ENCODE measurements at places on chromosomes 4 and X.

DNA sequence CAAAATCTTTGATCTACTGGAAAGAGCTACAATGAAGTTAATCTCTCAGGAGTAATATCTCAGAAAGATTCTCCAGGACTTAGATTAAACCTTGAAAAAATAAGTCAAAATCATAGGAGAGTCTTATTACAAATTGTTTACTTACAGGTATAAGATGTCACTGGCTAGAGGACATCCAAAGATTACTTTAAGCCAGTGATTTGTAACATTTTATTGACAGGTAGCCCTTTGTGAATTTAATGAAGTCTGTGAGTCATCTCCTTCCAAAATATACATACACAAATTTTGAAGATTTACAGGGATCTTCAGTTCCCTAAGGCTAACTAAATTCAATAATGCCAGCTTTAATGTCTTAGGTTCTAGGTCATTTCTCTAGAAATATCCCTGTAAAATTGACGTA, 359.7 kb downstream of the EPHA5 start:
- DNase-seq = no peak

DNA sequence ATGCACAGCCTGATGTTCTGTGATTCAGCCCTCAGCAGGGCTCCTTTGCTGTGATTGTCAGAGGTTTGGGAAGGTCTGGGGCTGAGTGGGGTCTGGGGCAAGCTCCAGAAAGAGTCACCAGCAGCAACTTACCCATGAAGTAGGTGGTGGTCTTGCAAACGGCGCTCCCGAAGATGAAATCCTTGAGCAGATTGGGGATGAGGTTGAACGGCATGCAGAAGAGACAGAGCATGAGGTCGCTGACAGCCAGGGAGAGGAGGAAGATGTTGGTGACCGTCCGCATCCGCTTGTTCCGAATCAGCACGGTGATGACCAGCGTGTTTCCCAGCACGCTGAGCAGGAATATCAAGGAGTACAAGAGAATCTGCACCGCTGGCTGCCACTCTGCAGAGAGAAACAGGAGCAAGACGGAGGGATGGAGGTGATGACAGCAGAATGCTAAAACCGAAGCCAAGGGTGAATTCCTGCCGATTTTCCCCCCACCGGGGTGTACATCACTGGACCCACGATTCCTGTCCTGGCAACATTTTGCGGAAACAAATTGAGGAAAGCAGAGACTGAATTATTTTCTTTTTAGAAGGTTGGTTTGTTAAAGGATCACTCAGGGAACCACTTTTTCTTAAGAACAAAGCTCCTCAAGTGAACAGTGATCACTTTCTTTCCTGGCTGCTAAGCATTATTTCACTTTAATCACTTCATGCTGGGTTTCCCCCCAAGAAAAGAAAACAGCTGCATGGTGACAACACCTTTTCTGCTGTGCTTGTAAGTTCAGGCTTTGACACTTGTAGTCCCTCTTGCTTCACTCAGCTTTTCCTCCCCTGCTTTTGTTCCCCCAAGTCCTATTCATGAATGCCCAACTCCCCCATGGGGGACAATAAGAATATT, 941 bp downstream of the CCKAR start:
- no peak for DNase-seq

GRCh38 chr4:60589425-60589824, 610.7 kb upstream of the ADGRL3 start:
- DNase-seq = no peak

DNA sequence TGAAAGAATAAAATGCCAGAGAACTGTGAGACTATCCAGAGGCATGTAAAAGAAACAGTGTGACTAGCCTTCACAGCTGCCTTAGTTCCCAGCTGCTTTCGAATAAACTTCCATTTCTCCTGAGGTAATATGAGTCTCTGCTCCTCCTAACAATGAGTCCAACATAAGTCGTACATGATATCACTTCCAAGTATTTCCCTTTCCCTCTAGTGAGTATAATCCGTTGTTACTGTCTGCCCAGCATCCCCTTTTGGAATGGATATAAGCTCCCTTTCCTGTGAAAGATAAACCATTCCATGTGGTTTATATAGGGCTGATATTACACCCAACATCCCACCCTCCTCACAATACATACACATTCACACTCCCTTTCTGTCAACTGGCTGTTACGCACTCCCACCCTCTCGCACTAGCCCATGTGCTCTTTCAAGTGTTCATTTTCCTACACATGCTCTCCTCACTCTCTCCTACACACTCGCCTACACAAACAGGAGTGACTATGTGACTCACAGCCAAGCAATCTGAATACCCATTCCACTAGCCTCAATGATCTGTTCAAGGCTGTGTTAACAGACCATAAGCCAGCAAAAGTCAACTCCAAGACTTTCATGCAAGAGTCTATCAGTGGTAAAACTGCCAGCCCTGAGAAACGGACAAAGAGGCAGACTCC, 5.0 kb downstream of the NAF1 start:
- DNase-seq = peak; percentile 16

GRCh38 chr4:112753333-112753732, 116.4 kb downstream of the LARP7 start:
- no peak for DNase-seq

DNA sequence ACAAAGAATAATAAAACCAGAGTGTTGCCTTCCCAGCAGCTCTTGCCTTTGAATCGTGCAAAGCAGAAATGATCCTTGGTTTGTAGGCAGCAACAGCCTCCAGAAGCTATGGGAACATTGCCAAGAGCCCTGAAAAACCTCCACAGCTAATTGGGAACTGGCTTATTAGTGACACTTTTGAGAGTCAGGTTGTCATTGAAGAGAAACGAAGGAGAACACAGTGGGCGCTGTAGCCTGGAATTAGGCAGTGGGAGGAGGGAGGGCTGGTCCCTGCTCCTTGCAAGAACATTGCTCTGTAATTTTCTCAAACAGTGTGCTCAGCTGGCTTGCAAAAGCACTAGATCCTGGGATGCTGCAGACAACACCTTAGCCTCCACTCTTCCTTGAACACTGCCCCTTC, 331.5 kb upstream of the EMCN start:
- DNase-seq = no peak

GRCh38 chr4:35963974-35964515, 280.3 kb downstream of the ARAP2 start:
- DNase-seq = no peak

- DNase-seq = no peak
Observed at GRCh38 chrX:51837921-51838320, 55.5 kb upstream of the MAGED1 start.

GRCh38 chrX:71945237-71945805, 34.7 kb downstream of the NHSL2 start:
- DNase-seq = no peak

DNA sequence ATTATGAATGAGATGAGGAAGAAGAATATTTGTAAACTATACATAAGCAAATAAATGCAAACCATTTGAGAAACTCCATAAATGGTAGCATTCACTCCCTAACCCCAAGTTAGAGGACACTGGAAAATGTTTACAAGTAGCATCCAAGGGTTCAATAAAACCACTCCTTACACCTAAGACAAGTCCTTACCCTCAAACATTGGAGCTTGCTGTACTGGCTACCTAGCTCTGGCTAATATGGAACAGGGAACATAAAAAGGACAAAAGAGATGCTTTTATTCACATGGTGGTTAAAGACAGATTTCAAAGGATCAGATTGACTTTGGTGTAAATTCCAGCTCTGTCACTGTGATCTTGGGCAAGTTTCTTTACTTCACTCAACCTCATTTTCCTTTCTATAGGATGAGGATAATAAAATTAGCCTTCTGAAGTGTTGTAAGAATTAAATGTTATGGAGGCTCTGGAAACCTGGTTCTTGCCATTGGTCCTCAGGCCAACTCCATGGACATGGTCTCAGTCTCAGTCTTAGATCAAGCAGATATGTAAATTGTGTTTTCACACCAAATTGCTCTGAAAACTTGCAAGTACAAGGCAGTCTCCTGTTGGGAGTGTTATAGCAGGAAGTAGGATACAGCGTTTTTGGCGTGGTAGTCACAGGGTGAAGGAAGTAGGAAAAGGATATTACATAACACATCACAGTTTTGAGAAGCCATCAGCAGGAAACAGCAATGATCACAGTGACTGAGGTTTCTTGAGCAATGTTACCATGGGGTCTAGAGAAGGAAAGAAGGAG, 3.3 kb downstream of the CXCL1 start:
- no peak for DNase-seq

DNA sequence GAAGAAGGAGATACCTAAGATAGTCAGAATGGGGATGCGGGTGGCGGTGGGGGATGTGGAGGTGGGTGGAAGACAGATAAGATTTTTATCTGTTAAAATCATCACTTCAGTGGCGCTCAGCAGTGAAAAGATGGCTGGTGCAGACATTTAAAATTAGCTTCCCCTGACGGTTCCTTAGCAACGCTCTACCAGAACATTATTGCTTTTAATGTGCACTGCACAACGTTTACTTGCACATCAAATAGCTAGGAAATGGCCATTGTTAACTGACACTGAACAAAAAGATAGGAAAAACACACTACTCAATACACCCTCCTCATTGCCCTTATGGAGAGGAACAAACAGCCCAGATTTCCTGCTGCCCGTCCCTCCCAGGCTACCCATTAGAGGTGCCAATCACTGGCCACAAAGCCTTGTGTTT, 61.0 kb upstream of the FTHL17 start:
- DNase-seq = peak; percentile 9

DNA sequence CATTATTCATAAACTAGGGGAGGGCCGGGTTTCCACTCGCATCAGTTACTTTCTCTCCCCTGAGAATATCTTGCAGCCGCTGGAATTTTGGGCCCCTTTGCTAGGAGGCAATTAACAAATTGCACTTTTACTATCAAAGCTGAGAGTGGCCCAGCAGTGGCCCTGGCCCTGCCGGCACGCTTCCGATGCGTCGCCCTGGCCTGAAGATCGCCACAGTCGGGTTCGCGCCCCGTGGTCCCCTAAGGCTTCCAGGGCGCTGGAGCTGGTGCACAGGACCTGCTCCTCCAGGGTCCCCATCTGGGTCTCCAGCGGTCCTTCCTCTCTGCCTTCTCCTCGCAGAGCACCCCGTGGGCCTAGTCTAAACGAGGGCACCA, 486 bp upstream of the CWH43 start:
- DNase-seq = no peak

DNA sequence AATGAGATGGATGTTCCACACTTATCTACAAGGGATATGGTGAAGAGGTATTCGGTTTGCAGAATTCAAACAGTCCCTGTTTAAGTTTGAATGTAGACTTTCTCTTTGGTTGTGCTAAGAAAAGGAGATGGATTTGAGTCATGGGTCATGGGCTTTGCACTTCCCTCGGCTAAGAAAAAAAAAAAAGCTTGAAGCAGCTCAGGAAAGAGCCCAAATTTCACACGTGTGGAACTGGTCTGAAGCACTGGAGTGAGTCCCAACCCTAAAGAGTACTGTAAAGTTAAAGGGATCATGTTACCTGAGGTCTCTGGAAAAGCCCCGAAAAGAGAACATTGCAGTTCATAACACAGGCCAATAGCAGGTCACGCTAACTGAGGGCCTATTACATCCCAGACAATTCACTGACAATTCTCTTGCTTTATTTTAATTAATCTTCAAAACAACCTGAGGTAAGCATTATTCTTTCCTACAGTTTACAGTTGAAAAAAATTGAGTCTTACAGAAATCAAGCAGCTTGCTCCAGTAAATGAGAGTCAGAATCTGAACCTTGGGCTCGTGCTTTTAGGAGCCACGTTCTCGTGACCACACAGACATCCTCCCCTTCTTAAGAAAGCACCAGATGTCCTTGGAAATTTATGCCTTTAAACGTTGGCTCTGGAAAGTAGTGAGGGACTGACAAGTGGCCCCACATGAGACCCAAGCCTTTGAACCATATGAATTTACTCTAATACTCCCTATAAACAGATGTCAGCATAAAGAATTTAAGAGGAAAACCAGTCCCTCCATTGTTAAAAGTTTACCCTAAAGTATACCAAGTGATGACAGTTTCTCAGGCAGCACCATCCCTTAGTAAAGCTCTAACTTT, 89.3 kb downstream of the MAD2L1 start:
- no peak for DNase-seq

GRCh38 chr4:127669691-127670090, 36.9 kb downstream of the INTU start:
- no peak for DNase-seq

DNA sequence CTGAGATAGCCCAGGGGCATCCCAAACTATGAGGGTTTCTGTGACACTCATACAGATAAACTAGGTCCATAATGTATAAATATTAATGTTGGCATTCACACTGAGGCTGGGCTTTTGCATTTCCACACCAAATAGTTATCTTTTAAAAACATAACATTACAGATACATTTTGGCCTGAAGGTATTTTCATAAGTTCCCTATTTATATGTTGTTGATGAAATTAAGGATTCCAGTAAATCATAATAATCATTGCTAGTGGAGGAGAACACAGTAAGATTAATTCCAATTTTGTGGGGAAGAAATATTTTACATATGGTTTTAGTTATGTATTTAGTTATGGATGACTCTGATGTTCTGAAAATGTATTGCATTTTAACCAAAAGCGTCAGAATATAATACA, 479.6 kb downstream of the CCSER1 start:
- no peak for DNase-seq

- no peak for DNase-seq
Observed at GRCh38 chr4:40995850-40996249, 218.5 kb downstream of the APBB2 start.

Data from stimulated activated CD4-positive, alpha-beta T cell treated with anti-CD3 and anti-CD28 coated beads, Interleukin-15, amount 100 ng/mL, for 24 hours (primary cell).